Foreskin keratinocyte (primary cell): ENCODE measurements at places on chromosomes 7 and 10. TPM values are rescaled to one million over a fixed set of nuclear protein-coding genes. Genes with fewer than 3 reads are reported as not detected.
A peak's percentile ranks its signal among the peaks of the same experiment; 100 is the strongest.

- peak; percentile 60 for DNase-seq
Observed at GRCh38 chr10:61937631-61938351, 36.3 kb downstream of the ARID5B start.

- no peak for DNase-seq
Observed at GRCh38 chr7:36620166-36620708, 104.1 kb downstream of the AOAH start.

DNA sequence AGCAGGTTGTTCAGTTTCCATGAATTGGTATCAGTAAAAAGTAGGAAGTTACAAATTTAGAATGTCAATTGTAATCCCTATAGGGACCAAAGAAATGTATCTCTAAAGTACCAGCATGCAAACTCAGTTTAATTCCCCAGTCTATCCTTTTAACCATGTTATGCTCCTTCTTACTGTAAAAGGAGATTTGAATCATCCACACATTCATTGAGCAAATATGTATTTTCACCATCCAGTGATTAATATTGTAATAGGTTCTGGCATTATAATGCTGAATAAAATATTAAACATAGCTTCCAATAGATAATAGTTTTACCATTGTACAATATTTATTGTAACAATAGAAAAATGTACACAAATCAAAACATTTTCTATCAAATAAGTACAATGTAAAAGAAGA is 228.2 kb upstream of the SEMA3A start:
- DNase-seq: peak; percentile 12

- no peak for DNase-seq
Observed at GRCh38 chr10:61623161-61623560, 39.6 kb upstream of the CABCOCO1 start.

DNA sequence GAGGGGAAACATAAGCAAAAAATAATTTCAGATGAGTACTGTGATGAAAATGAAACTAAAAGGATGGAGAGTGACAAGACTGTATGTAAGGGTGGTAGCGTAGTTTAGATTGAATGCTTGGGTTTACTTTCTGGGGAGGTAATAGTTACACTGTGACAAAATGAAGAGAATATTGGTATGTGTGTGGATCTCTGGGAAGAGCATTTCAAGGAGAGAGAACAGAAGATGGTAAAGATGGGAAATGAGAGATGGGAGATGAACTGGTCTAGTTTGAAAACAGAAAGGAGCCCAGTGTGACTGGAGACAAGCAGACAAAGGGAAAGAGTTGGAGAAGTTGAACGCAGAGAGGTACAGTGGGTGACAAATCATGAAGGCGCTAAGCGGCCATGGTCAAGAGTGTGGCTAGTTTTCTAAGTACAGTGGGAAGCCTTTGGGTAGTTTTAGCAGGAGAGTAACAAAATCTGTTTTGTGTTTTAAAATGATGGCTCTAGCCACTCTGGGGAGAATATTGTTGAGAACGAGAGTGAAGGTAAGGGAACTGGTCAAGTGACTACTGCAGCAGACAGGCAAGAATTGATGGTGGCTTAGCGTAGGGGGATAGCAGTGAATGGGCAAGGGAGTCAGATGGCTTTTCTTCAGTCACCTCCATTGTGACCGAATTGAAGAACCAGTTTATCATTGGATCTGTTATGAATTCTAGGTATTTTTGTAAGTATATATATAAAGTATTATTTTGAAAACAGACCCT is 22.6 kb downstream of the PALS2 start:
- no peak for DNase-seq

- DNase-seq: no peak
Observed at GRCh38 chr7:91636129-91636724, 244.3 kb downstream of the MTERF1 start.

DNA sequence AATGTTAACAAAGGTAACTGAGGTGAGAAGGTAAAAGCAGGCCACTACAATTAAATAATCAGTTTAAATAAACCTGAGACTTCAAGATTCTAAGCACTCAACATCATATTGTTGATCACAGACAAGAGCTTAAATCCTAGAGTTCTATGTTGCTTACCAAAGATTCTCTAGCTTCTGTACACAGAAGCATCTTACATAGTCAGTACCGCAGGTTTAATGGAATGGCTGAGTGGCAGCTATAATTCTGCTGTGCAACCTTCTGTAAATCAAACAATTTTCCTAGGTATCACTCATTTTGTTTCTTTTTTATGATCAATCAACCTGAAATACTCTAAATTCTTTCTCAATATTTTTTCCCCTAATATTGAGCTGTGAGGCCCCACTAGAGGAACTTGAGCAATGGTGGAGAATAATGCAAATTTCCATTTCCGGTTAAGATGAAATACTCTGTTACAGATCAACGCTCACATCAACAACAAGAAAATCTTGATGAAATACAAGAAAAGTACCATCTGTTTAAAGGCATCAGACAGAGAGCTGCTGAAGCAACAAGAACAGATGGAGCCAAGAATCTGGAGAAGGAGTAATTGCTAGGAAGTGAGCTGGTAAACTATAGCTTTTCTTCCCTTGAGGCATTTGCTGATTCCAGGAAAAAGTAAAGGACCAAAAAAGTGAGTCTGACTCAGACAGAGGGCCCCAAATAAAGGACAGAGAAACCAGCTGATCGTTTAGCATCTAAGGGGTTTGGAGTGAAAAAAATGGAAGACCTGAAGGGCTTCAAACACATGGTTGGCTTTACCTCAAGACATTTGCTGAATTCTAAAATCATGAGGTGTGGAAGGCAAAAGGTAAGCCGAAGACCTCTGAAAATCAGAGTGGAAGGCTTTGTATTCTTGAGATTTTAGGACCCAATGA is 22.6 kb downstream of the PNPLA8 start:
- DNase-seq: no peak

DNA sequence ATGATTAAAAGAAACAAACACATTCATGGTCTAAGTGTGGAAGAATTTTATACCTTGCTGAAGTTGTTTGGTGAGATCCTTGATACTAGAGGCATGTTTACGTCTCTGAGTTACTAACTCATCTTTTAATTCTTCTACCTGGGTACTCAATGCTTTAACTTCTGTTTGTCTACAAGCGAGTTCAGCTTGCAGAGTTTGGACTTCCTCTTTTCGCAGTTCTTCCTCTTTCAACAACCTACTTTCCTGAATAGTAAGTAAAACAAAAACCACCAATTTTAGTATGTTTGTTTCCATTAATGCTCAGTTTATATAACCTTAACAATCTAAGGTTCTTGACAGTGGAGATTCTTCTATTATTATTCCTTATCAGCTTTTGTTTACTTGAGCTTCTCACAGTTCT is 42.9 kb downstream of the CCDC186 start:
- no peak for DNase-seq

The LRMDA gene
- total RNA-seq: not detected in 2 replicates

The MSMB gene
- total RNA-seq: not detected in 2 replicates

The SLC29A4 gene
- total RNA-seq: 0.46 and 1.0 TPM in 2 replicates

The CPVL gene
- total RNA-seq: 1.5 and 3.2 TPM in 2 replicates

The GSTO2 gene
- 45.0 and 55.8 TPM in 2 replicates for total RNA-seq
